ENCODE measurements at places on chromosomes 16 and 17.

DNA sequence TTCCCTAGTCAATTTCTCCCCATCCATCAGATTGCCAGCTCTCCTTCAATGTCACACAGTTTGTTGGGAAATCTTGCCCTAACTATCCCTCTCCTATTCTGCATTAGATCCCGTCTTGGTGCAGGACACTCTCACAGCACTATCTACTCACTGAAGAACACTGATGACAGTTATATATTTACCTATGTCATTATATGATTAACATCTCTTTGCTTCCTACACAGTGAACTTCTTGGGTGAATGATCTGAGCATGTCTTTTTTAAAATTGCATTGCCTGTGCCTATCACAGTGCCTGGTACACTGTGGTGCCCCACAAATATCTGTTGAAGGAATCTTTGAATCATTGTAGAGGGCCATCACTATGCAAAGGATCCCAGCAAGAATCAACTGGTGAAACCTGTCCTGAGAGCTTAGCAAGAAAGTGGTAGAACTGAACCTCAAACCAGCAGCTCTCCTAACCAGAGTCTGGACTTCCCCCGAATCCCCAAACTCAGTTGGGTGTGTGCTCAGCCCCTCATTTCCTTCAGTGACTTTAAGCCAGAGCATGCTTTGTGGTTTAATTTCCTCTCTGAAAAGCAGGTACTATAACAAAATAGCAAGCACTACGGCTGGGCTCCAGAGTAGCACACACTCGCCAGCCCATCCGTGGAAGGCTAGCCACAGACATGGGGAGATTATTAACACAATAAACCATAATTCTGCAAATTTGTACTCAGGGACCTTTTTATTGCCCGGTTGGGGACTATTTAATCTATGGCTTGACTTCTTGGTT lies 680.7 kb upstream of the SALL1 start:
- DNase-seq = no peak

DNA sequence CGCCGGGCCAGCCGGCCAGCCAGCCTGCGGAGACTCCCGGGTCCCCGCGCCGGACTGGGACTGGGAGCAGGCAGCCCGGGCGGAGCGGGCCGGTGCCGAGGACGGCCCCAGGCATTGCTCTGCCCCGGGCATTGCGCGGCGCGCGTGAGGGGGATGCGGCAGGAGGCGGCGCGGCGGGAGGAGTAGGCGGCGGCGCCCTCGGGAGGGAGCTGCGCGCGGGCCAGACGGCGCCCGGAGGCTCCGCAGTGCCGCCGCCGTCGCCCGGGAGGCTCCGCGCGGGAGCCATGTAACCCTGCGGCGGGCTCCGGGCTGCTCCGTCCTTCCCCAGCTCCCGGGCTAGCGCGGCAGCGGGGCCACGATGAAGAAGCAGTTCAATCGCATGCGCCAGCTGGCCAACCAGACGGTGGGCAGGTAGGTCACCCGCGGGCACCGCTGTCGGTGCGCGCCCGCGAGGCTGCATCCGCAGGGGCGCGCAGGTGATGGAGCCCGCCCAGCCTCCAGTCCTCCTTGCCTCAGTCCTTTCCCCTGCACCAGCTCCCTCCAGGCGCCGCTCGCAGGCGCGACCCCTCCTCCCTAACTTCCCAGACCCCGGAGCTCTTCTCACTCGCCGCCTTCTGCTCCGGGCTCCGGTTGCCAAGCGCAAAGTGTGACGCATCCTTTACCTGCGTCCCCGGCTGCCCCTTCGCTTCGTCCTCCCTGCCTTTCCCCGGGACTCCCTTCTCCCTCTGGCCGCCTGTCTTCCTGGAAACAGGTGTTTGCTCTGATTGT lies at the start of gene ARHGAP44:
Gene ARHGAP44, plus strand, starts transcription at position 18 of the 768 bp plus-strand sequence. Its CDS starts 341 bp downstream, at position 359.
- DNase-seq = no peak

GRCh38 chr16:74667255-74667700 lies 601 bp upstream of the RFWD3 start:
- DNase-seq = peak; percentile 7

- DNase-seq = no peak
Observed at GRCh38 chr17:70161519-70161918, 7.8 kb upstream of the KCNJ2 start.

GRCh38 chr17:61040666-61041065 lies 359.0 kb upstream of the TBX2 start:
- no peak for DNase-seq

- DNase-seq = no peak
Observed at GRCh38 chr16:49961089-49961488, 63.9 kb upstream of the CNEP1R1 start.

DNA sequence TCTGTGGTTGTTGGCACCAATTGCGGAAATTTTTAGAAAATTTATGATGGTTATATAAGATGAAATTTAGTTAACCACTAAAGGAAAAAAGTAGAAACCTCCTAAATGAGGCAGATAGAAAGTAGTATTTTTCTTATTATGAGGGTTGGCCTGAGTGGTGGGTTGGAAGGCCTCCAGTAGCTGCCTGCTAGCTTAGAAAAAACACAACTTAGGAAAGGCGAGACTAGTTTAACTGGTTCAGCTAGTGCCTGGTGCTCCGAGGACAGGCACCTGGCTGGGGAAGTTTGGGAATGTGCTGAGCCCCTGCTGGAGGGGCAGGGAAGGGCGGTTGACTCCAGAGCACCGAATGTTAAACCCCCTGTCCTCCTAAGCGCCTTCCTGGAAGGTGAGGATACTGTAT lies 19.9 kb downstream of the LDHD start:
- DNase-seq = no peak

GRCh38 chr16:89187032-89187769 lies 13.1 kb downstream of the SLC22A31 start:
- DNase-seq = no peak

- no peak for DNase-seq
Observed at GRCh38 chr17:77608431-77608830, 350.1 kb upstream of the TNRC6C start.

DNA sequence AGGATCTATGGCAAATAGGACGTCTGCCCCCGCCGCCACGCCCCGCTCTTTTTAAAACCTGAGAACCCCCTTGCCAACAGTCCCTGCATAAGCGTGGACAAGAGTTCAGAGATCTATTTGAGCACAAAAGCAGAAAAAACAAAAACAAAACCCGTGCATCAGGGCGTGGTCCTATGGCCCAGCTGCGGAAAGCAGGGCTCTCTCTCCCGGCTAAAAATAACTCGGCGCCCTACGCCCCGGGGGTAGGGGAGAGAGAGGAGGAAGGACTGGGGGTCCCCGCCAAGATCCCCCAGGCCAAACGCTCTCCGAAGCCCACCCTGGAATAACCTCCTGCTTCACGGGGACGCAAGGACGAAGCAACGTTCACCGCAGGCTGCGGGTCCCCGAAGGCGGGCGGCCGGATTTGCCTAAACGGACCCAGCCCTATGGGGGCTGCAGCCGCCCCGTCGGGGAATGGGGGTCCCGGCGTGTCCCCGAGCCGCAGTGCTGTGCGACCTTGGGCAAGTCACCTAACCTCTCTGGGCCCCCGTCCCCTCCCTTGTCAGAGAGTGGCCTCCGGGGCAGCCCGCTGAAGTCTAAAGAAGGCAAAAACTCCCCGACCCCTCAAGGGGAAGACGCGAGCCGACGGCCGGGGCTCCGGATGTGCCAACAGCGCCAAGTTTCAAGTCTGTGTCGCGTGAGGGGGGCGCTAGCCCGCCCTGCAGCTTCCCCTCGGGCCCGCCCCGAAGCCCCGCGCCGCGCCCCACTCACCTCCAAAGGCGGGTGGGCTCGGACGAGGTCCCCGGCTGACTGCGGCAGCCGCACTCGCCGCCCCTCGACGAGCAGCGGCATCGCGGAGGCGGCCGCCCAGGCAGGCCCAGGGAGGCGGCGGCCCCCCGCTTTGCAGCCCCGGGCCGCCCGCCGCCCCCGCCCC lies 477 bp downstream of the NTAN1 start:
- peak; percentile 32 for DNase-seq

DNA sequence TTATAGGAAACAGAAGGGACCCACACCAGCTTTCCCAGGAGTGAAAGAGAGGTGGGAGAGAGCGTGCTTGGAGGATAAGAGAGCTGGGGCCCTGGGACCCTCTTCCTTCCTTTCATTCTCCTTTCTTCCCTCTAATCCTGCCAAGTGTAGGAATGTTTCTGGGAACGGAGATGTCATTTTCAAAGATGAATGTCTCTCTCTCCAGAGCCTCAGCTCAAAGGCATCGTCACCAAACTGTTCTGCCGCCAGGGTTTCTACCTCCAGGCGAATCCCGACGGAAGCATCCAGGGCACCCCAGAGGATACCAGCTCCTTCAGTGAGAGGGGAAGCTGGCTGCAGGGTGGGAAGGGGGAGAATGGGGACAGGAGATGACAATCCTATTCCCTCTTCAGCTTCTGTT lies 2.0 kb downstream of the FGF11 start:
- no peak for DNase-seq

- no peak for DNase-seq
Observed at GRCh38 chr16:23931199-23931598, 95.4 kb downstream of the PRKCB start.

DNA sequence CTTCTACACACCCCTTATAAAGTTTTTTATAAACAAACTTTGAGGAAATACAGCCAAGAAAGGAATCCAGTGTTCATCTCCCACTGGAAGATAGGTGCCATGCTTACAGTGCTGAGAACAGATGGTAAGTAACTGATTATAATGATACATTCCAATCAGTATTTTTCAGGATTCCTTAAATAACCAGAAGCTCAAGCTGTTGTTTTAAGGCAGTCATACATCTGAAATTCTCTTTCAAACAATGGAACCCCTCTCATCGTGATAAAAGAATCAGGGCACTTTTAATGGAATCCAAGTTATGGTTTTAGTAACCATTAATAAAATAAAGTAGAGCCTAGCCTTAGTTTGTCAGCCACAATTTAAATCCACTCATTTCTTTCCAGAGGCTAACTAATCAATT lies 56.1 kb upstream of the STAC2 start:
- DNase-seq = no peak

DNA sequence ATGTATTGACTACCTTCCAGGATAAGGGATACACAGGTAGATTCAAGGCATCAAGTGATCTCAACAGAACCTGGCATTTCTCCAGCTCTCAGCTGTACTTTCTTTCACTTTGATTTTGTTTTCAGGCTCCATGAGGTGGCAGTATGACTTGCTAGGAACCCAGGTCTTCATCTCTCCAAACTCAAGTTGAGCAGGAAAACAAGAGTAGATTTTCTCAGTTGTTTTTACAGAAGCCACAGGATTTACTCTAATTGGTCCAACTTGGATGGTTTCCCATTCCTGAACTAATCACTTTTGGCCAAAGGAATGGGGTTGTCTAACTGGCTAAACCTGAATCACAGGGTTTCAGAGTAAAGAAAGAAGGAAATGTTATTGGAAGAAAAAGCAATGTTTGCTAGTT lies 146.6 kb downstream of the TRIM37 start:
- no peak for DNase-seq

- no peak for DNase-seq
Observed at GRCh38 chr16:71919035-71919434, 23.7 kb downstream of the IST1 start.

DNA sequence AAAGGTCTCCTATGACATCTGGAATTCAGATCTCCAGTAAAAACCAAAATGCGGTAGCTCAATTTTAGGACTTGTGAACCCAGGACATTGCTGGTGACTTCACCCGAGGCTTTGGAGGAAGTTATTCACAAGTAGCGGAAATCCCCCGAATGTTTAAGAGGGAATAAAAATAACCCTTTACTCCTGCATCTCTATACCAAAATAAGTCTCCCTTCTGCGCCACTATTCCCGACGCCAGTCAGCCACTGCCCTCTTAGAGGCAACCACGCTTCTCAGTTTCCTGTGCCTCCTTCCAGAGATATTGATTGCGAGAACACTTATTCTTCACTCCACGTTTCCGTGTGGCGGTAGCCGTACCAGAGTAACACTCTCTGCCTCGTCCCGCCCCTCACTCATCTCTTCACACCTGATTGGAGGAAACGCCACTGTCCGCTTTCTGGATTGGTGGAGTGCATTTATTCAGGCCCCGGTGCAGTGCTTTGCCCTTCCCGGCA lies 27.4 kb downstream of the EMP2 start:
- DNase-seq = peak; percentile 47

DNA sequence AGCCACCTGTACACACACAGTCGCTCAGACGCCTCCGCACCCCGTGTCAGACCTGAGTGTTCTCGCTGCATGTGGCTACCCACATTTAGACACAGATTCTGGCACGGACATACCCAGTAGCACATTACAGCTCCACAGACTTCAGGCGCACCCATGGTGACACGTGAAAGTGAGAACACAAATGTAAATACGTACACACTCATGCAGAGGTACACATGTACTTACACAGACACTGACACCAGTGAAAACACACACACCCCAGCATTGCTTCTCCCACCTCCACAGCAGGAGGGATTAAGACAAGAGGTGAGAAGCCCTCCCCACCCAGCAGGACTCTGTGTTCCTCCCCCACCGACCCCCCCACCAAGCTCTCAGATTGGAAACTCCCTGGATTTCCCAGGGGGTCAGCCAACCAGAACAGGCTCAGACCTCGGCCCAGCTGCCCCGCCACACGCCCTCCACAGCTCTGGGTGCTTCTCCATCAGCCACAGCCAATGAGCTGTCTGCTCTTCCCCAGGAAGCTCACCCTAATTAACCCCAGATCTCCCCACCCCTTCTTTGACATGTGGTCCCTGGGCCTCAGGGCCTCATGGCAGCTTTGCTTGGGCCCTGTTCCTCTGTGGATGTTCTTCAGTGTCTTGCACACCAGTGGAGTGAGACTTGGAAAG lies 5.3 kb upstream of the FOXN1 start:
- no peak for DNase-seq

GRCh38 chr16:2143878-2144485 lies 4.4 kb upstream of the RAB26 start:
- DNase-seq = no peak

DNA sequence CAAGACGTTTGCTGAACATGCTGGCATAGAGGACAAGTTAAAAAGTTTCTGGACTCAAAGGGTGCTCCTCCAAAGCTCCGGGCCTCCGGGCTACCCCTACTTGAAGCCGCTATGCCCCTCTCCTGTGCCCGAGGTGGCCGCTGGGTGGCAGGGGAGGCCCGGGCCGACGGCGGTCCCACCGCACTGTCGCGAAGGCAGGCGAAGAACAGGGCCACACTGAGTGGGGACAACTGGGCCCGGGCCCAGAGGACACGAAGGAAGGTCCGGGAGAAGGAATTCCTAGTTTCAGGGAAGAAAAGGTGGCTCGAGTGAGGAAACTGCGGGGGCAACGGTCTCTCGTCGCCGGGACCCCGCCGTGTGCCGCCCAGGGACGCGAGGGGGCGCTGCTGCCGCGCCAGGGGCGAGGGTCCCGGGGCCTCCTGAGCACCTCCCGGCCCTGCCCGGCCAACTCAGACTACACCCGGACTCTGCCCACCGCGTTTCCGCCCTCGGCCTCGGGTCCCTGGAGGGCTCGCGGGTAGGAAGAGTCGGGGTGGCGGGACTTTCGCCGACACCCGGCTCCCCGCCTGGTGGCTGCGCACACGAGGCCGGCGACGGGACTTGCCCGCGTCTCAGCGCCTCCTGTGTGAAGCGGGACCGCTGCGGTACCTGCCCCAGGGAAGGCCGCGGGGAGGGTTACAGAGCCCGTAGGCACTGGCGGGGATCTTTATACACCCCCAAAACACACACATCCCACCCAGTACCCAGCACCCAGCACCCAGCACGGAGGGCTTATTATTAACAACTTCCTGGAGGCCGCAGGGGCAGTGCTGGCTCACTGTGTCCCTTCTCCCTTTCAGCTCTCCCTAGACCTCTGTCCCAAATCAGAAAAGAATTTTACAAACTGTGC lies 772 bp upstream of the CHCT1 start:
- DNase-seq = peak; percentile 59

Data from stimulated activated CD4-positive, alpha-beta T cell treated with anti-CD3 and anti-CD28 coated beads, Interleukin-15, amount 100 ng/mL, for 48 hours (primary cell).